ENCODE measurements at places on chromosomes 16 and 17. TPM values are rescaled to one million over a fixed set of nuclear protein-coding genes. Genes with fewer than 3 reads are reported as not detected.

GRCh38 chr17:43992641-43993040 lies 11.8 kb upstream of the NAGS start:
- no peak overlapping the region for H3K27ac ChIP-seq
- H3K27me3 ChIP-seq = peaks cover 3% of the 10 kb centered on the region
- no peak overlapping the region for H3K4me3 ChIP-seq
- H3K4me1 ChIP-seq = peaks cover 9% of the 10 kb centered on the region
- no peak for DNase-seq

The CCL17 gene
- not detected for total RNA-seq

DNA sequence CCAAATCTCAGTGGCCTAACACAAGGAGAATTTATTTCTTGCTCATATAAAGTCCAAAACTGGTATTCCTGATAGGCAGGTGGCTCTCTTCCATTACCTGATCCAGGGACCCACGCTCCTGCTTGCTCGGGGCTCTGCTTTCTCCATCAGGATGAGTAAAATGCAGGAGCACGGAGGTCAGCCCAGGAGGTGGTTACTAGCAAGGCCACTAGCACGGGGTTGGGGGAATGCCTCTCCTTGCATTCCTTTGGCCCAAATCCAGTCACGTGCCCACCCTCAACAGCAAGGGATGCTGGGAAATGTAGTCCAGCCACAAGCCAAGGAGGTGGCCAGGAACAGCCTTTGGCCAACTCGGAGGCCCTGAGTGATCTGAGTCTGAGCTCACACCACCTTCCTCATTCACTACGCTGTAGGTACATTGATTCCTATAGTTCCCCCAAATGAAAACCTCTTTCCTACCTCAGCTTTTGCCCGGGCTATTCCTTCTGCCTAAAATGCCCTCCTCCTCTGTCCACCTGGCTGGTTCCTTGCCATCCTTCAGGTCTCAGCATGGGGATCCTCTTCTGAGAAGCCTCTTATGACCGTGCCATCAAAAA lies 38.3 kb upstream of the HAPSTR1 start:
- H3K27me3 ChIP-seq = no peaks in the 10 kb centered on the region
- H3K27ac ChIP-seq = no peak overlapping the region
- peaks cover 2% of the 10 kb centered on the region for H3K4me1 ChIP-seq
- no peak overlapping the region for H3K4me3 ChIP-seq
- DNase-seq = peak; percentile 65
- no peaks in the 10 kb centered on the region for H3K36me3 ChIP-seq

- H3K27me3 ChIP-seq = peaks cover 37% of the 10 kb centered on the region
- peak; percentile 52 for DNase-seq
- H3K36me3 ChIP-seq = no peaks in the 10 kb centered on the region
- peak overlapping the region; percentile 22 for H3K4me3 ChIP-seq
- no peak overlapping the region for H3K27ac ChIP-seq
Measured at GRCh38 chr17:43755389-43755875, 3.2 kb downstream of the SOST start.

- H3K4me3 ChIP-seq = no peak overlapping the region
- no peaks in the 10 kb centered on the region for H3K36me3 ChIP-seq
- H3K27me3 ChIP-seq = no peaks in the 10 kb centered on the region
- no peak overlapping the region for H3K27ac ChIP-seq
Measured at GRCh38 chr16:5064915-5065314, 841 bp downstream of the C16orf89 start.

GRCh38 chr16:25912321-25912720 lies 220.6 kb downstream of the HS3ST4 start:
- no peak for DNase-seq
- H3K27me3 ChIP-seq = no peaks in the 10 kb centered on the region
- no peaks in the 10 kb centered on the region for H3K36me3 ChIP-seq
- no peaks in the 10 kb centered on the region for H3K4me1 ChIP-seq
- no peak overlapping the region for H3K27ac ChIP-seq

The HOXB5 gene
- 1.5 TPM for total RNA-seq

- H3K27ac ChIP-seq = peak overlapping the region; percentile 65
- H3K36me3 ChIP-seq = no peaks in the 10 kb centered on the region
- no peaks in the 10 kb centered on the region for H3K4me1 ChIP-seq
- H3K27me3 ChIP-seq = no peaks in the 10 kb centered on the region
Measured at GRCh38 chr17:16352667-16353316, 477 bp downstream of the CENPV start.

The NSF gene
- 34.2 TPM for total RNA-seq

The GNAO1 gene
- total RNA-seq = 33.7 TPM

- peak overlapping the region; percentile 80 for H3K4me3 ChIP-seq
- H3K27ac ChIP-seq = peak overlapping the region; percentile 99
- no peaks in the 10 kb centered on the region for H3K36me3 ChIP-seq
Measured at GRCh38 chr17:60600490-60601446, 775 bp downstream of the PPM1D start.

GRCh38 chr16:83366228-83366627 lies 441.6 kb upstream of the HSBP1 start:
- no peaks in the 10 kb centered on the region for H3K36me3 ChIP-seq
- H3K4me1 ChIP-seq = no peaks in the 10 kb centered on the region
- H3K4me3 ChIP-seq = no peak overlapping the region
- H3K27ac ChIP-seq = no peak overlapping the region
- DNase-seq = no peak

DNA sequence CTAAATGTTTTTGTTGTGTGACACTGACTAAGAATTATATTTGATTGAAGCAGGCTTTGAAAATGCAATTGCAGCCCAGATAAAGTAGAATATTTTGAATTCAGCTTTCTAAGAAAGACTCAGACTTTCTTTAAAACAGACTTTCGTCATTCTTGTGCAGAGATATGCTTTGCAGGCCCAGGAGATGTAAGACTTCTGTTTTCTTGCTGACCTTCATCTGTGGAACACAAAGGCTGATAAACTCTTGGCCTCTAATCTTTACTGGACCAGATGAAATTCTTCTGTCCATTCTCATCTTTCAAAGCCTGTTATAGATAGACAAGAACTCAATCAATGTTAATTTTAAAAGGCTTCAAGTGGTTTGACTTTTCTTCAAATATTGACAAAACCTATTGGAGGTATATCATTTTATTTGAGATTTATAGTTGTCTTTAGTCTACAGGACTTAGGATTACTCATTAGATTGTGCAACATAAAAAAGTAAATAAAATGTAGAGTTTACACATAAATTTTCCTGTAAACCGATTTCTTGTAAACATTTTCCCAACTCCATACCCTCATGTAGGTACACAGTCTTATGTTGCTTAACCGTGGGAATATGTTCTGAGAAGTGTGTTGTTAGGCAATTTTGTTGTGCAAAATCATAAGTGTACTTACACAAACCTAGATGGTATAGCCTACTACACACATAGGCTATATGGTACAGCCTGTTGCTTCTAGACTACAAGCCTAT lies 94.2 kb downstream of the MAP2K4 start:
- H3K4me1 ChIP-seq = no peaks in the 10 kb centered on the region
- no peak overlapping the region for H3K4me3 ChIP-seq
- DNase-seq = no peak
- H3K36me3 ChIP-seq = no peaks in the 10 kb centered on the region
- H3K27me3 ChIP-seq = no peaks in the 10 kb centered on the region

DNA sequence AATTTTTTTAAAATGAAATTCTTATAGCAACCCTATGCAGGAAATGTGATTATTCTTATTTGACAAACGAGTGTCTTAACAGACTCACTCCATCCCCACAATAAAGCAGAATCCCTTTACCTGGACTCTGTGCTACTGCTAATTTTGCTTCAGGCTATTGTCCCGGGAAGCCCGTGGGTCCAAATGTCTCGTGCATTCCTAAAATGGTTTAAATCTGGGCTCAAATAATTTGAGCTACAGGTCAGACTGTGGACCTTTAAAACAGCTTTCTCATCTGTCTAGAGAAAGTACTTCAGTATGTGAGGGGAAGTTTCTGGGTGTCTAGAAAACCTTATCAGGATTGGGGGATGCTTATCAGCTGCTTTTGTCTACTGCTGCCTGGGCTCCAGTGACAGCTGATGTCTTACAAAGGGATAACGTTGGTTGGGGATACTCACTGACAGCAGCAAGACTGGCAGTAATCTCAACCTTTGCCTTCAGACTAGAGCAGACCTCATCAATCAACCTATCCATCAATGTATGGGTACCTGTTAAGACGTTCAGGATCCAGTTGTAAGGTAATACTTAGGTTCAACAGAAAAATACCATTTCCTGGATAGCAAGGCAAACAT lies 197.9 kb upstream of the CDH11 start:
- H3K36me3 ChIP-seq = no peaks in the 10 kb centered on the region
- H3K27me3 ChIP-seq = no peaks in the 10 kb centered on the region
- DNase-seq = no peak
- H3K4me3 ChIP-seq = no peak overlapping the region

DNA sequence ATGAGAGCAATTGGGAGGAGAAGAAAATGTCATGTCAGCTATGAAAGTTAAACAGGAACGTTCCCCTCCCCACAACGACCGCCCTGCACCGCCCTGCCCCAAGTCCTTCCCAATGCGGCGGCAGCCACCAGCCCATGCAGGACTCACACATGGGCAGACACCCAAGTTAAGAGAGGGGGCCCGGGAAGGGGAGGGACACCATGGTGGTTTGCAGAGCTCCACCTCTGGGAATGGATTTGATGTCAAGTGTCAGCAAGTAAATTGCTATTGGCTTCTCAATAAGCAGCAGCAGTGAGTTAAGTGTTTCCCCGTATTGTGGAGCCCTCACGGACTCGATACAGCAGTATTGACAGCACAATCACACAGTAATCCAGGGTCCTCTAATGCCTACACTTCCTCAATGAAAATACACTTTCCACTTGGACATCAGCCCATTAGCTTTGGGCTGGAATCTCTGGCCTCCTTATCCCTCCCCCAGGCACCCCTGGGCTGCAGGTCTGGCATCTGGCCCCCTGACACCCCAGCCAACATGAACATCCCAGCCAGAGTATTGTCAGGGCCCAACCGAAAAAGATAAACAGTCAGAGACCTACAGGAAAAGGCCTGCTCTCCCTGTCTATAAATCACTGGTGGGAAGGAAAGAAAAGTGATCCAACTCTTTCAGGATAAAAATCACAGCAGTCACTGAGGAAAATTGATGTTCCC lies 22.6 kb downstream of the ZFHX3 start:
- peak overlapping the region; percentile 69 for H3K27ac ChIP-seq
- H3K4me3 ChIP-seq = no peak overlapping the region
- no peaks in the 10 kb centered on the region for H3K36me3 ChIP-seq
- H3K4me1 ChIP-seq = peaks cover 92% of the 10 kb centered on the region

GRCh38 chr17:30336369-30337171 lies 2.7 kb upstream of the TMIGD1 start:
- H3K36me3 ChIP-seq = no peaks in the 10 kb centered on the region
- no peak for DNase-seq

The TEX14 gene
- total RNA-seq = 0.28 TPM

The PIGW gene
- total RNA-seq = 3.9 TPM

The GAN gene
- total RNA-seq = 14.7 TPM

The RNF40 gene
- total RNA-seq = 48.1 TPM

GRCh38 chr17:31062346-31062745 lies 32.4 kb upstream of the NF1 start:
- H3K4me1 ChIP-seq = peaks cover under 1% of the 10 kb centered on the region
- no peak overlapping the region for H3K4me3 ChIP-seq
- no peaks in the 10 kb centered on the region for H3K27me3 ChIP-seq
- no peaks in the 10 kb centered on the region for H3K36me3 ChIP-seq
- DNase-seq = no peak

DNA sequence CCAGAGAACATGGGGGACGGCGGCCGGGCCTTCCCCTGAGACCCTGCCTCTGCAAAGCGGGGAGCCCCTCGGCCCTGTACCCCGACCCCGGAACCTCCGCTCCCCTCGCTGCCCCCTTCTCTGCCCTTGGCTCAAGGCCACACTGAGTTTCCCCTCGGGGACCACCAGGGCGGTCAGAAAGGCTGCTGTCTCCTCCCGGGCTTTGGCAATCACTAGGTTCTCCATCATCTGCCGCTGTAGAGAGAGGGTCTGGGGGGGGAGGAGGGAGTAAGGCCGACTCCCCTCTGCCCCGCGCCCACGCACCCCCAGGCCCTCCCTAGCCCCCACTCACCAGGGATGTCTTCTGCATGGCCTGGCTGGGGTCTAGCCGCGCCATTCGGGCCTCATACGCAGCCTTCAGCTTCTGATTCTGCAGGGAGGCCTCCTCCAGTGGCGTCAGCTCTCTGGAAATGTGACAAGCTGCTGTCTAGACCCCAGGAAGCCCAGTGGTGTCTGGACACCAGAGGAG lies 8.4 kb downstream of the VPS9D1 start:
- no peak overlapping the region for H3K4me3 ChIP-seq
- DNase-seq = no peak
- no peak overlapping the region for H3K27ac ChIP-seq
- no peaks in the 10 kb centered on the region for H3K36me3 ChIP-seq
- H3K27me3 ChIP-seq = peaks cover 14% of the 10 kb centered on the region

The TAC4 gene
- not detected for total RNA-seq

DNA sequence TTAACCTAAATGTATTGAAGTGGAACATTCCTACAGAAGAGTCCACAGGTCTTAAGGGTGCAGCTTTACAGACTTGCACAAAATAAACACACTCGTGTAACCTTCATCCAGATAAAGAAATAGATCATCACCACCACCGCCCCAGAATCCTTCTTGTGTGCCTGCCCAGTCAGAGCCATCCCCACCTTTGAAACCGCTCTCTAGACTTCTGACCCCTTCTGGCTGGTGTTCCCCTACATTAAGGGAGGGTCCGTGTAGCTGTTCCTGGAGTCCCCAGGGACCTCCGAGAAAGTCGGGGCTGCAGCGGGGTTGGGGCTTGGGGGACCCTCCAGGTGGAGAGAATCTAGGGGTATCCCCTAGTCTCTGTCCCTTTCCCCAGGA lies 9.4 kb downstream of the TBX4 start:
- H3K4me3 ChIP-seq = no peak overlapping the region
- H3K27ac ChIP-seq = no peak overlapping the region
- H3K4me1 ChIP-seq = no peaks in the 10 kb centered on the region
- peak; percentile 35 for DNase-seq
- no peaks in the 10 kb centered on the region for H3K36me3 ChIP-seq

DNA sequence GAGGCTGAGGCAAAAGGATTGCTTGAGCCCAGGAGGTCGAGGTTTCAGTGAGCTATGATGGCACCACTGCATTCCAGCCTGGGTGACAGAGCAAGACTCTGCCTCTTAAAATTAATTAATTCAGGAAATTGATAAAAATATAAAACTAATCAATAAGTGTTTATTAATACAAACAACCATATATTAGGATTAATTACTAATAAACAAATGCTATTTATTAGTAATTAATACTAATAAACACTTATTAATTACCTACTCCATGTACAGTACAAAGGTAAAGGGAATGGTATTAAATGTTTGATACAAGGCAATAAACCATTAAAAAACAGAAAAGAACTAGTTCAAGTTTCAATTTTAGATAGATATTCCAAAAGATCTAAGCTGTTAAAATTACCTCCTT lies 119.2 kb upstream of the C17orf78 start:
- no peak overlapping the region for H3K27ac ChIP-seq
- peaks cover 61% of the 10 kb centered on the region for H3K36me3 ChIP-seq
- no peaks in the 10 kb centered on the region for H3K27me3 ChIP-seq
- H3K4me1 ChIP-seq = no peaks in the 10 kb centered on the region
- H3K4me3 ChIP-seq = no peak overlapping the region

The TEKT1 gene
- total RNA-seq = not detected

The PPY gene
- not detected for total RNA-seq

The CHST4 gene
- total RNA-seq = not detected
